ENCODE measurements at places on chromosomes 7 and 10.

- no peak for DNase-seq
These were observed 2.1 kb downstream of the FKBP6 start for GRCh38 chr7:73329861-73330581.

- no peak for DNase-seq
These were observed 35.3 kb upstream of the ADD3 start for GRCh38 chr10:109972372-109973001.

GRCh38 chr10:69912589-69912988 is 110.9 kb downstream of the COL13A1 start:
- no peak for DNase-seq

DNA sequence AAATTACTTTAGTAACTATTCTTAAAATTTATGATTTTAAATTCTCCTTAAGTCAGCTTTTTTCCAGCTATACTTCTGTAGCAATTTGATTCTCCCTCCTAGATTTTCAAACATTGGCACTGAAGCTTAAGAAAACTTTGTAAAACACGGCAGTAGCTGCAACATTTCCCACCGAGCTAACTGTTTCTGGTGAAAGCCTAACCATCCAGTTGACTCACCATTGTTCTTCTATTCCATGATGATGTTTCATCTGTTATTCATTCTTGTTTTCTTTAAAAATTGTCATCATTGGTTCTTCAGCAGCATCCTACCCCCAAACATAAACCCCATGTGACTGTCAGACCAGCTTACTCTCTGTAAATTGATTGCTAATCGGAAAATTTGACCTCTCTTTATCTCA is 312.3 kb downstream of the DGKB start:
- DNase-seq, result no peak

GRCh38 chr7:3397324-3397723 is 96.3 kb downstream of the SDK1 start:
- DNase-seq, result no peak

- peak; percentile 11 for DNase-seq
These were observed 201.2 kb downstream of the PTN start for GRCh38 chr7:137142376-137142775.

DNA sequence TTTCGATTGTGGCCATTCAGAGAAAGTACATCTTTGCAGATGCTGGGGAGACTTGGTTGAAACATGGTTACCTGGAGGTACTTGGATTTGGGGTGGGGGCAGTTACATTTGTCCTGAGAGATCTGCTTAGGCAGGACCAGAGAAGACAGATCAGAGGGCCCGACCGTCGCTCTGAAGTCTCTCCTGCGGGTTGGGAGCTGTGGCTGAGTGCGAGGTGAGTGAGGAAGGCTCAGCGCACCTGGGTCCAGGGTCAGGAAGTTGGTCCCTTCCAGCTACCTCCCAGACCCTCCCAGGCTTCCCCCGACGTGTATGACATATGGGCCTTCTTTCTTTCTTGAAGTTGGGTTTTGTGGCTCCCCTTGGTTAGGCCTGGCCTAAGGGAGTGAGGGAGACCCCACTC is 56.3 kb downstream of the LHPP start:
- DNase-seq, result no peak

- DNase-seq, result no peak
These were observed 6.1 kb downstream of the MSMB start for GRCh38 chr10:46040004-46040403.

DNA sequence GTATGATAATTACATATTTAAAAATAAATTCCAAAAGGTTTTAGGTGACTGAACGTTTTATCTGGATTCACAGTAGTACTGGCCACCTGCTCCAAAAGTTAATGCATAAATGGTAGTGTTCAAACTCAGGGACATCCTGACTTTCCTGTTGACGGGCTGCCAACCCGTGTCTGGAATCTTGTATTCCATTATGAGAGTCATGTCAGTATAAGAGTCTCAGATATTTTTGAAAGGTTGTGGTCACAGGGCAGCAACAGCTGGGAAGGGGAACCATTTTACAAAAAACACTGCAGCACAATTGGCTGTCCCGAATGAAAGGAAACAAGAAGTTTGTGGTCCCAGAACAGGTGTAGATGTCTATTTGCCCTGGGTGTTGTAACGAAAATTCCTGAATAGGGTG is 2.8 kb downstream of the TDRD1 start:
- DNase-seq, result no peak

DNA sequence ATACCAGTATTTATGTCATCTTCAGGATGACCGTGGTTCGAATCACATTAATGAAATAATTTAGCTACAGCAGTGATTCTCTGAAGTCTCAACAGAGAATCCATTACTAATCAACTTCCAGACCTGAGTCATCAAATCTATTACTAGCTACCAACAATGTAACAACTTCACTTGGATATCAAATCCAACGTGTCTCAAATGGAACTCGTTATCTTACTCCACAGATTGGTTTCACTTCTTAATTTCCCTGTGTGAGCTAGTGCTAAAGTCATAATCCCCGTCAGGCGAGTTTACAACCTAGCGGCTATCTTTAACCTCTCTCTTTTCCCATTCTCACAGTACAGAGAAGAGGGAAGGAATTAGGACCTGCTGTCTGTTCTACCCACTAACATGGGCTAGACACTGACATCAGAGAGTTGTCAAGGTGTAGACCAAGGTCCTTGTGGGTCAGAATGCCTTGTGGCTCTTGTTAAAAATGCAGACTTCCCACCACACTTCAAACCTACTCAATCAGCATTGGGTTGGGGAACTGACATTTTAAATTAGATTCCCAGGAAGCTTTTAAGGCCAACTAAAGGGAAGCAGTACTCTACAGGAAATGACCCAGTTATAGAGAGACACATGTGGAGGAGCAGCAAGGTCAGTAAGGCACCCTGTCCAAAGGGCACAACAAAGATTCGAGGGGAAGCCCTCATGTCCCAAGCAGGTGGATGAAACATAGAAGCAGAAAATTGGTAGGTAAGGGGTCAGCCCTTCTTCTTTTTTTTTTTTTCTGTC is 57.3 kb upstream of the GSAP start:
- DNase-seq, result no peak

- DNase-seq, result no peak
These were observed 15.4 kb downstream of the WDFY4 start for GRCh38 chr10:48700071-48700470.

DNA sequence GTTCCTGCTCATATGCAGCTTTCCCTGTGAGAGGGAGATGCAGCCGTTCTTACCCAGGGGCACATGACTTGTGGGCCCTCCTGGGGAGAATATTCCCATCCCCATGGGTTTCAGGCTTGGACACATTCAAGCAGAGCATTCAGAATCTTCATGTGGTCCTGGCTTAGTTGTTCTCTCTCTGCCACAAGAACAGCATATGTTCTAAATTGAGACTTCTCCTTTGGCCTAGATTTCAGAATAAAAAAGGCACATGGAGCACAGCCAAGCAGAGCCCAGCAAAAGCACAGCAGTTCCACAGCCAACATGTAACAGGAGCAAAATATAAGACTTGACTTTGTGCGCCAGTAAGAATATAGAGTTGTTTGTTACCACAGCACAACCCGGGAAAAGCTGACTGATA is 306.4 kb upstream of the MYO3A start:
- DNase-seq, result no peak

DNA sequence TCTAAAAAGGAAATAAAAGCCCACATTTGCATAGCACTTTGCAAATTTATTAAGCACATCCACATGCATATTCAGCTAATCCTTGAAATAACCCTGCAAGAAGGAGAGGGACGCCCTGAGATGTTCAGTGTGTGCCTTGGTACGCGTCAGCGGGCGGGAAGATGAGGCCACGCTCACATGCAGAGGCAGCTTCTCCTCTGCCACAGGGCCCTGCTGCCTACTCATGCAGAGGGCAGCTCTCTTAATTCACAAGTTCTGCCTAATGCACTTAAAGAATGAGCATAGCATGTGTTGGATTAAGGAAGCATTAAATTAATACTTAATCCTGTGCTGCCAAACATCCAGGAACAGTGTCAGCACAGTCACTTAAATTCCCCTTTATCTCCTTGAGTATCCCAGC is 132.3 kb downstream of the HECW1 start:
- no peak for DNase-seq

GRCh38 chr10:86585037-86585929 is 63.7 kb upstream of the WAPL start:
- peak; percentile 86 for DNase-seq

DNA sequence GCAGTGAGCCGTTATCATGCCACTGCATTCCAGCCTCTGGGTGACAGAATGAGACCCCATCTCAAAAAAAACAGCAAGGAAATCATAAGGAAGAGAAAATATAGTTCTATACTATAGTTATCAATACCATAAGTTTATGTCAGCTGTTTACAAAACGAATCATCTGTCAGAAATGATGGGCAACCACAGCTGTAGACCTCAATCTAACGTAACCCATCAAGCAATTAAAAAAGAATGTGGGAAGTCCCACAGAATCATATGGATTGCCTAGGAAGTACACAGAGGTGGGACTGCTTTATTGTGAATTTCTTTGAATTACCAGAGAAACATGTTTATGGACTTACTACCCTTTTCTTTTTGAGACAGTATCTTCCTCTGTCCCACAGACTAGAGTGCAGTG is 6.9 kb downstream of the NRBF2 start:
- no peak for DNase-seq

DNA sequence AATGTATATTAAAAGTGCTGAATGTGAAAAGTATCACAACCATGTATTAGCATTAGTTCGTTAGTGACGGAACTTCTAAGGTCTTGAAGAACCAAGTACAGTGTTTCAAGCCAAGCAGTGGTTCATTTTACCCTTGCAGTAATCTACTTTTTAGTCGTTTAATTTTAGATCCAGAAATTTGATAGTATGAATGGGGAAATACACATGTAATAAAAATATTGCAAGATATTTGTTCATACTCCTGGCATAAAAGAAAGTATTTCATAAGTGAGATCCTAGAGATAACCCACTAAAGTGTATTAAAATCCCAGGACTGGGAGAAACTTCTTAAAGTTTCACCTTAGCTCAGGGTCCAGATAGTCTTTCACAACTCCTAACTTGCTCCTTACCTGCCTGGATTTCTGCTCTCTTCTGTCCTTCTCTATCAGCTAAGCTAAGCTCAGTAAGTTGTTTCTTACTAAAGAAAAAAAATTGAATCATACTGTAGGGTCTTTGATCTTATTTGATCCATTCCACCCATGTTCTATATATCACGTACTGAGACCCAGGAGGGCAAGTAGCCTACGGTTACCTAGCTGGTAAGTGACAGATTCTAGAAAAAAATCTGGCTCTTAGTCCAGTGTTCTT is 1.5 kb downstream of the BCAP29 start:
- no peak for DNase-seq

GRCh38 chr7:27196287-27196767 is 3.6 kb downstream of the HOXA13 start:
- DNase-seq, result peak; percentile 84

DNA sequence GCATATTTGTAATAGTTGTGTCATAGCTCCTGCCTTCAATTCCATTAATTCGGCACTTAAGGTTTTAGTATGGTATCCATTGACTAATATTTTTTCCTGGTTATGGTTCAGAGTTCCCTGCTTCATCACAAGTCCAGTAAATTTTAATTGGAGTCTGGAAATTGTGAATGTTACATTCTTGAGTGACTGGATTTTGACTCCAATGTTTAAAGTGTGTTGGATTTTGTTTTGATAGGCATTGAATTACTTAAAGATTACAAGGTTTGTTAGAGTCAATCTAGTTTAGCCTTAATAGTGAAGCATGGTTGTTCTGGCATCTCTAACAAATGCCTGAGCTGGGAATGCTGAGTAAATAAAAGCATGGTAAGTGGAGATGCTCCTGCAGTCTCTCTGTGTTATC is 326.6 kb upstream of the IGFBP3 start:
- DNase-seq, result no peak

GRCh38 chr10:24333736-24334135 is 124.8 kb downstream of the KIAA1217 start:
- no peak for DNase-seq

DNA sequence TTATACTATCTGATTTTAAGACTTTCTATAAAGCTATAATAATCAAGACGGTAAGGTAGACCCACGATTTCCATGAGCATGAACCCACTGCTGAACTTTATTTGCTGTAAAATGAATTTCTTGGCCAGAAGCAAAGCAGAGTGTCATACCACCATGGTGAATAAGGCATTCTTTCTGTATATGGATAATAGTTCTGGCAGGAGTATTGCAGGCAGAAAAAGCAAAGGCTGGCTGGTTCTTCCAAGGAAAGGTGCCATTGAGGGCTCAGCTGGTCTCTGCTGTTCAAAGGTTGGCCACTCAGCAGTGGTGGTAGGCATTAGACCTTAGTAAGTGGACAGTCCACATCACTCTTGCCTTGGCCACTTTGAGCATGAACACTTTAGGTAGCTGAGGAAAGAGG is 104.1 kb upstream of the KCNMA1 start:
- DNase-seq, result no peak

DNA sequence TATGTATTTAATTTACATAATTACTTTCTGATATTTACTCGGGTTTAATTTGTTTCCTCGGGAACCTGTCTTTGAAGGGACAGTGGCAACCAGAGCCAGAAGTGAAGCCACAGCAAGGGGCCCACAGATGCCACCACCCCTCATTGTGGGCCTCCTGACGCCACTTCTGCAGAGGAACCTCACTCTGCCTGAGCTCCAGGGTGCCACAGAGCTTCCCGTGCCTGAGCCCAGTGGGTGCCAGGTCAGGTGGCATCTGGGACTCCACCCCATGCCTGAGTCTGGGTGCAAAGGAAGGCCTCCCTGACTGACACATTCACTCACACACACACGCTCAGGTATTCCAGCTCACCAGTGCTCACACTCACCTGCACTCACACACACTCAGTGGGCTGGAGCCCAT is 213.7 kb downstream of the GRID1 start:
- DNase-seq, result no peak

- no peak for DNase-seq
These were observed at the start of gene OPALIN for GRCh38 chr10:96358851-96359540. Gene OPALIN (minus strand): TSS chr10:96359002. CDS start chr10:96358896, 106 bp downstream.

DNA sequence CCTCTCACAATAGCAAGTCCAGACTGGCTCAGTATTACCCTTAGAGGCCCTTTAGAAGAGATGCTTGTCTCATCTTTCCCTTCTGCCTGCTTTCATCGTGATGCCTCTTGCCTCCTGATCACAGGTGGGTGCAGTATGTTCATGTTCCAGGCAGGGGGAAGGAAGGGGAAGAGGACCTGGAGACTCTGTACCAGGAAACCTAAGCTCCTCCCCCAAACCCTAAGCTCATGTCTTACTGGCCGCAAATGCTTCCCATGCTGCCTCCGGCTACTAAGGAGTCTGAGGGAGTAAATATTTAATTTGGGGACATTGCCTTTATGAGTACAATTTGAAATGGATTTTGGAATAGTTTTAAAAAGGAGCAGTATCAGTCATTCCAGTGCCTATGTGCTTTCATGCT is 192.6 kb downstream of the CDCA7L start:
- DNase-seq, result no peak

DNA sequence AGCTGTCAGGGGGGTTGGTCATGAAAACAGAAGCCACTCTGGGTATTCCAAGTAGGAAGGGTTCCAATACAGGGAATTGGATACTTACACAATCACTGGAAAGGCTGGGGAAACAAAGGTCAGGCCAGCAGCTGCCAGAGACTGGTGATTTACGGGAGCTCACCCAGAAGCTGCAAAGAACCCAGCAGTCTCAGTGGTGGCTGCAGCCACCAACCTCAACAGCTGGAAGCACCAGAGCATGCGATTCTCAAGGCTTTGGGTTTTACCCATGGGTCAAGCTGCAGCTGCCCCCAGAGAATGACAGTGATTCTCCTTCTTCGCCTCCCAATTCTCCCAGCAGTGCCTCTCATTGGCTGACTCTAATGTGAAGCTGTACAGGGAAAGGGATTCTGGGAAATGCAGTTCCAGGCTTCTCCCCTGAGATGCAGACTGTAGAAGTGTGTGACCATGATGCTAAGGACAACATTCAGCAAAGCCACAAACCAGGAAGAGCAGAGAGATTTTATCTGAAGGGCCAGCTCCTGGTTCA is 107.2 kb upstream of the TCF7L2 start:
- DNase-seq, result peak; percentile 38

- no peak for DNase-seq
These were observed 4.0 kb downstream of the CYP3A4 start for GRCh38 chr7:99779949-99780348.

All from neural progenitor cell (in vitro differentiated cells).